Germinal center (tissue), 1 donor: ENCODE measurements at places on chromosomes 13 and 19.

DNA sequence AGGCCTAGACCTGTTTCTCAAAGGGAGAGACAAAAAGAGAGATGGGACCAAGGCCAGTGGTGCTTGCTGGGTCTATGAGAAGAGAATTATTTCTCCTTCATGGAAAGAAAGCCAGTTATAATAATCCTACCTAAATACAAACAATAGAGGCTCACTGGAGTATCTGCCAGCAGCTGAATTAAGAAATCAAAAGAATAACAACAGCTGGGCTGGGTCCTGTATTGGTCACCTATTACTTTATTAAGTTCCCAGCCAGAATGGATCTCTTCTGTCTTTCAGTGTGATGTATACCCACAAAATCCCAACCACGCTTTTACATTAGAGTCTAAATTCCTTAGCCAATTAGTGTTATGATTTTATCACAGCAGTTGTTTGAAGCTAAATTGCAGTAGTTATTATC is 297.8 kb upstream of the DACH1 start:
- no peak for DNase-seq

GRCh38 chr19:56351208-56351607 is 36.6 kb upstream of the ZSCAN5A start:
- no peak for DNase-seq

DNA sequence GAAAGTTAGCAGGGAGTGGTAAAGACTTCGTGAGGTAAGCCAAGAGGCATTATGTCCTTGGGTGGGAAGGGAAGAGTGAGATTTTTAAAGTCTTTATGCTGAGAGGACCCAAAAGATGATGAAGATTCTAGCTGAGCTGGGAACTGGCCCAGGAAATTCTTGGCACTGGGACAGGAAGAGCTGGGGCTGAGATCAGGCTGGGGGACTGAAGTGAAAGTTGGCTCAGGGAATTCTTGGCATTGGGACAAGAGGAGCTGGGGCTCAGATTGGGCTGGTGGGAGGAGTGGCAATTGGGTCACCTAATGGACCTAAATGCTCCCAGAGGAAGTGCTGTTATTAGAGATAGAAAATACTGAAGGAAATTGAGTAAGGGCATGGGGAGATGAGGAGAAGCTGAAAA is 8.8 kb downstream of the SCEL start:
- no peak for DNase-seq

- DNase-seq: no peak
Observed at GRCh38 chr19:49165111-49165750, 7.6 kb downstream of the TRPM4 start.

GRCh38 chr13:67620665-67621064 is 390.5 kb upstream of the PCDH9 start:
- no peak for DNase-seq
